ENCODE measurements at places on chromosomes 7 and 10.

DNA sequence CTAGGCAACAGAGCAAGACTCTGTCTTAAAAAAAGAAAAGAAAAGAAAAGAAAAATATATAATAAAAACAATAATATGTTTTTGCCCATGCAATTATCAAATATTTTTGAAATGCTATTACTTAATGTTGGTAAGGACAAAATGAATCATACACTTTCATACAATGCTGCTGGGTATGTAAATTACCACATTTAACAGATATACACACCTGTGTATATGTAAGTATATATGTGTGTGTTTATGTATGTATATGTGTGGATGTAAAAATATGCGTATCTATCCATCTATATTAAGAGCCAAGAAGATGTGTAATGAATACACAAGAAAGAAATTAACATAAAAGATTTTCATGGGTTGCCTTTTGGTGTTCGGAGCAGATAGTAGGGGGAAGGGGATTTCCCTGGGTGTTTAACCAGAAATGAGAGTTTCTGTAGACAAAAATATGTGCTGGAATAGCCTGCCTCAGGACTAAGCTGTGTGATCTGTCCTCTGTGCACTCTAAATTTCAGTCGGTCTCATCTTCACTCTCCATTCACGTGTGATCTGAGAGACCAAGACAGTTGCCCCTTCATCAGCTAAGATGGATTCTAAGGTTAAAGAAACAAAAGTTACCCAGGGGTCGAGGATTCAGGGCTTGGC, 61.2 kb downstream of the PRKCQ start:
- DNase-seq = no peak

- DNase-seq = no peak
These were observed 16.0 kb downstream of the TCAF1 start for GRCh38 chr7:143885951-143886350.

- DNase-seq = no peak
These were observed 89.4 kb downstream of the CTNNA3 start for GRCh38 chr10:67606572-67606971.

GRCh38 chr7:25694699-25695098, 457.3 kb upstream of the NFE2L3 start:
- DNase-seq = peak; percentile 34

DNA sequence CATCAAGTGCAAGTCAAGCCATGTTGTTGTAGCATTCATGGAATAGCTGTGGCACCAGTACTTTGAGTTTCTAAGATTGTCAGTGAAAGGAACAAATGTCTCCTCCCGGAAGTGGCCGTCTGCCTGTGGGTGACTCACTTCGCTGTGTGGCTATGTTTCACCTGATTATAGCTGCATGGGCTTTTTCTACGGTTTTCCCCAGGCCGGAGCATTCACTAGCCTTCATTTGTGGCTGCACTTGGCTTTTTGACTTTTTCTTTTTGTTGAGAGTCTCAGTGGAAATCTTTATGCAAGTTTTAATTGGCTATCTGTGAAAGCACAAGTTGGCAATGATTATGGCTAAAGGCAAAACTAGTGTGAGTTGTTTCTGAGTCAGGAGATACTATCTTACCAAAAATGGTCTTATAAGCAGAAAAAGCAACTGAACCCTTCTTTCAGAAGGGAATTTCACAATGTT, 35.0 kb downstream of the SRI start:
- no peak for DNase-seq

DNA sequence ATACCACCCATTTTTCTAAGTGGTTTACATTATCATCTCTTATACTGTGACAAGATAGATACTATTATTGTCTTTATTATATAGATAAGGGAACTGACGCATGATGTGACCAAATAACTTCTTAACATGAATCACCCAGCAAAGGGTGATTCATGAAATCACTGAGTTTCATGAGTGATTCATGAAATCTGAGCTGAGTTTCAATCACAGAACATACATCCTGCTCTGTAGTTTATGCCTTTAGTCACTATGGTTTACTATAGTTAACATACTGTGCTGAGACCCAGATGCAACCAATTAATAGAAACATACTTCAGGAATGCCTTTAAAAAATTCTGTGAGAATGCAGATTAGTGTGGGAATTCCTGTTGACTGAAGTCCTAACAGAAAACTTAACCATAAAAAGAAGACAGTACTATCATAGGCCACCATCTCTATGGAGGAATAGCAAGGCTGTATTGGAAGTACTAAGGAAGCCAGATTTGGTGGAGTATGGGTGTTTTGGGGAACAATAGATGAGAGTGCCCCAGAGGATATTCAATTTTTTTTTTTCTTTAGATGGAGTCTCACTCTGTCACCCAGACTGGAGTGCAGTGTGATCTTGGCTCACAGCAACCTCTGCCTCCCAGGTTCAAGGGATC, 43.1 kb upstream of the SEMA3A start:
- DNase-seq = no peak

All from tibial artery (tissue), 4 donors.